Neuronal stem cell (in vitro differentiated cells): ENCODE measurements at places on chromosomes 5 and 9.

DNA sequence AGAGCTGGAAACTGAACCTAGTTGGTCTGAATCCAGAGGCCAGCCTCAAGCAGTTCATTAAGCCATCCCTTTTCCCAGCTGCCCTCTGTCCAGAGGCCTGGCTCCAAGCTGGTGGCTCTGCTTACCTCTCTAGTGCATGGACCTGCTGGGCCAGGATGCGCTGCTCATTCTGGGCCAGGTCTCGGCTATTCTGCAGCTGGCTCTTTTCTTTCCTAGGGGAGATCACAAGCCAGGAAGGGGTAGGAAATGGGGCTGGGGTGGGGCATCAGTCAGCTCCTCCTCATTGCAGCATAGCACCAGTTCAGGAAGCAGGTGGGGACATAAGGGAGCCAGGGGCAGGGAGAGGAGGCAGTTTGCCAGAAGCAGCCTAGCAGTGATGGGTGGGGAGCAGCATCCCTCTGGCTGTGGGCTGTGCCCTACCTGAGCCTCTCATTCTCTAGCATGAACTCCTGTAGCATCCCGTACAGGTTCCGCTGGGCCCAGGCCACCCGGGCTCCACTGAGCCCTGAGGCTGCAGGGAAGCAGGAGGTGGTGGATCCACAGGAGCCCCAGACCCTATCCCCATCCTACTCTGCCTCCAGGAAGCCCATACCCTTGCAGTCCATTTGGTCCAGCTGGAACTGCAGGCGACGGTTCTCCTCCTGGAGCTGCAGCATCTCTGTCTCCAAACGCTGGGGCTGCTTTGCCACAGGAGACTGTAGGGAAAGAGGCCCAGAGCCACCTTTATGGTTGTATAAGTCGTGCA lies 5.2 kb downstream of the KIF12 start:
- DNase-seq = no peak

- peak; percentile 39 for DNase-seq
These were observed 21.4 kb upstream of the FLT4 start for GRCh38 chr5:180670586-180671359.

DNA sequence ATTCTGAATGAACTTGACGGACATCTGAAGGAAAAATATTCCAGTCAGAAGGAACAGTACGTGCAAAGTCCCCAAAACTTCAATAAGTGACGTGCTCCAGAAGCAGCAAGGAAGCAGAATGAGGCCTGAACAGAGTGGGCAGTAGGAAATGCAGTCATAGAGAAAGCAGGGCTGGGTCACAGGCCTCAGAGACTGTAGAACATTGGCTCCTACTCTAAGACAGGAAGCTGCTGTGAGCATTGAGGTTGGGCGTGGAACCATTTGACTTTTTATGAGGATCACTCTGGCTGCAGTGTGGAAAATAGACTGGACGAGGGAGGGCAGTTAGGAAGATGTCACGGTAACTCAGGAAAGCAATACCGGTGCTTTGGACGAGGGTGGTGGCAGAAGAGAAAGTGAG lies 64.0 kb downstream of the DOCK8 start:
- DNase-seq = no peak

- no peak for DNase-seq
These were observed 117.3 kb downstream of the ADAMTSL1 start for GRCh38 chr9:18591261-18591660.

DNA sequence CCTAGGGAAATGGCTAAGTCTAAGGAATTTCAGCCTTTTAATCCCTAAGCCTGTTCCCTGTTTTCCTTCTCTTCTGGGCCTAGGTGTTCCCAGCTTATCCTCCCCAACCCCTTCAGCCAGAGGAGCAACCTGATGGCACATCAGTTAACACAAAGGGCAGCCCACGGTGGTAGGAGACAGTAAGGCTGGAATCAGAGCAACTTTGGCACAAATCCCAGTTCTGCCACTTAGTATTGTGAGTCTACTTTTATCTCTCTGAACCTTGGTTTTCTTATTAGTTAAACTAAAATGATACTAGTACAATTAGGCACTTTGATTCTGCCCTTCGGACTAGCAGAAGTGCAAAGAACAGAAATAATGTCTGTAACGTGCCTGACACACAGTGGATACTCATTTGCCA lies 246.8 kb downstream of the SAXO1 start:
- DNase-seq = no peak

GRCh38 chr5:6773342-6774035 lies 60.3 kb downstream of the TENT4A start:
- no peak for DNase-seq

DNA sequence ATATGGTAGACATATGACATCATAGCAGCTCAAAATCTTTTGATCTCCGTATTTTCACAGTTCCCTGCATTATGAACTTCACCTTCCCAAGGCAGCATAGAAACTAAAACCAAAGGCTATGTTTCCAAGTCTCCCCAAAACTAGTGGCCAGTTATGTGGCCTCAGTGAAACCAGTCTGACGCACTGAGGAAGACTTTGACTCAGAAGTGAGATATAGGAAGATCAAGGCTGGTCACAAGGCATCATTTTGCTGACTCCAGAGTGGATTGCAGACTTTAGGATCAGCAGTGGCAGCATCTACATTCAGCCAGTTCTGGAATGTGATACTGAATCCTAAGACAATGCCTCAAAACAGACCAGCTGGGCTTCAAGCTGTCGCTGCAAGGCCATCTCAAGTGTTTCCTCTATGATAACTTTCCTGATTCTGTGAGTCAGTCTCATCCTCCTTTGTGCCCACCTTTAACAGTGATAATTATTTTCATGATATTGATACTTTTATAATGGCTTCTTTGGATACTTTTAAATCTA lies 34.4 kb upstream of the ELL2 start:
- no peak for DNase-seq

DNA sequence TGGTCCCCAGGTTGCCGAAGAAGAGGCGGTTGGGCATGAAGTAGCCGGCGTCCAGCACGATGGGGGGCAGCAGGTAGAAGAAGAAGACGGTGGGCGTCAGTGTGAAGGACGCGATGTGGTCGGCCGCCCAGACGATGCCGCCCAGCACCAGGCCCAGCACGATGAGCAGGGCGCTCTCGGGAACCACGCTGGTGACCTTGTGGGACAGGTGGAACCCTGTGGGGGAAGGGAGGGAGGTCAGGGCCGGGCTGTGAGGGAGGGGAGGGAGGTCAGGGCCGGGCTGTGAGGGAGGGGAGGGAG lies 32.4 kb downstream of the SLC9A3 start:
- DNase-seq = no peak

DNA sequence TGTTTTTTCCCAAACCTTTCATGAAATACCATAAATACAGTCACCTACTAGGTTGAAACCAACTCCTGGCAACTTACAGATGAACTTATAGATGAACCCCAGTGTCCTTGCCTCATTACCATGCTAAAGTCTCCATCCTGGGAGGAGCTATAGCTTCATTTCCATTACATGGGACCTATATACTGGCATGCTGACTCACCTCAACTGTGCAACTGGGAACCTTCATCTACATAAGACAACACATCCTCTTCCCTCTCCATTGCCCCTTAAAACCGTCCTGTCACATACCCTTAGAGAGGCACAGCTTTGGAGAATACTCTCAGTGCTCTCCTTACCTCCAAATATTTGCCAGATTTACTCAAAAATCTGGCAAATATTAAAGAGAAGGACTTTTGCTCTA lies 638.3 kb downstream of the HTR1A start:
- no peak for DNase-seq
